ENCODE measurements at places on chromosomes 7 and 10. TPM values are rescaled to one million over a fixed set of nuclear protein-coding genes. Genes with fewer than 3 reads are reported as not detected.

- peak; percentile 40 for DNase-seq
Observed at GRCh38 chr10:68598978-68599770, 39.0 kb downstream of the TET1 start.

GRCh38 chr10:77763453-77764430 is 126.1 kb upstream of the KCNMA1 start:
- DNase-seq: no peak

GRCh38 chr10:14601872-14602725 is 172.6 kb downstream of the FAM107B start:
- DNase-seq: no peak

- no peak for DNase-seq
Observed at GRCh38 chr10:83965473-83965872, 173.8 kb upstream of the GHITM start.

DNA sequence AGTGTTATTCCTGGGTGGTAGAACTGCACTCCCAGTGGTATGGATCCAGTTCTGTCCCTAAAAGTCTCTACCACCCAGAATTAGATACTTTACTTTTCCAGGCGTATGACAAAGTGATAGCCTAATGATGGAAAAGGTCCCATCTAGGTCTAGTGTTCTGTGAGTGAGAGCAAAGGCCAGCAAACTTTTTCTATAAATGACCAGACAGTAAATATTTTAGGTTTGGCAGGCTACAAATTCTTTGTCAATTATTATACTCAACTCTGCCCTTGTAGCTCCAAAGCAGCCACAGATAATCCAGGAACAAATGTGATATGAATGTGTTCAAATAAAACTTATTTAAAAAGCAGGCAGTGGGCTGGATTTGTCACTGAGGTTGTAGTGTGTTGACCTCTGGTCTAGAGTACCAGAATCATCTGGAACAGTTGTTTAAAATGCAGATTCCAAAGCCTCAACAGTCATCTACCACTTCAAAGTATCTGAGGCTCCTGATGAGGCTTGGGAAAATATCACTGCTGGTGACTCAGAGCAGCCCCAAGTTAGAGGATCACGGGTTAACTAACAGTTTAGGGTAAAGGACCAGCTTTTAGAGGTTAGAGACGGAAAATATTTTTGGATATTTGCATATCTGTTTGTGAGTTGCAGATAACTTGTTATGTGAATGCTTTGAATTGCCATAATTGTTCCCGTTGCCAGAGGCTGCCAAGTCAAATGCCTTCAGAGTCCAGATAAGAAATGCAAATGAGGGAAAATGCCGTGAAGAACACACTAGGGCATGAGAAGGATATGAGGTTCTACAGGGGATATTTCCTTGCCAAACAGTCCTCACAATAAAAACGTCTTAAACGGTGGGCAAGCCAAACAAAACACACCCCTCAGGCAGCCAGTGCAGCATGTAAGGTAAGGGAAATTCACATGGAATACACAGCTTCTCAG is 19.4 kb downstream of the NRAP start:
- DNase-seq: peak; percentile 44

GRCh38 chr7:148921189-148921588 is 37.1 kb upstream of the EZH2 start:
- DNase-seq: no peak

GRCh38 chr7:13745530-13745929 is 243.9 kb downstream of the ETV1 start:
- no peak for DNase-seq

DNA sequence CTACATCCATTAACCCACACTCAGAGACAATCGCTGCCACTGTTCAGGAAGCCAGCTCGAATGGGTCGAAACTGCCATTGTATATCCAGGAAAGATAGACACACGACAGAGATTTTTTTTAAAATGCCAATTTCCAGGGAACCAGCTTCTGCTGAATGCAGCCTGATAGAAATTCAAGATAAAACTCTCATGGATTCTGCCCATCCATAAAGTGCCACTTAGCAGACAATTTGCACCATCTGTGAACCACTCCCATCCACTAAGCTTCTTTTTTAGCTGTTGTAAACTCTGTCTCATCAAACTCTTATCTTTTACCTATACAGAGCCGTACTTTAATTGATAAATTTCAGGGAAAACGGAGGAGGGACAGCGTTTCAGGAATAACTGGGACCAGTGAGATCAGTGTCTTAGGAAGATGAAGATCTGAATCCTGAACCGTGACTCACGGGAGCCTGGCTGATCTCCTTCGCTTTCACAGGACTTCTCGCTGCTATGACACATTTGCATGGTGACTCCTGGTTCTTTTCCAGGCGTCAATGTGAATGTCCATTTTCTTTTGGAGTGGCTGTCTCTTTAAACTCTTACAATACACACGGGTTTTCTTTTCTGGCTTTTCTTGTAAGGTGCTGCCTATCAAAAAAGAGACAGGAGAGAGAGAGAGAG is 103.4 kb downstream of the FAM204A start:
- no peak for DNase-seq

DNA sequence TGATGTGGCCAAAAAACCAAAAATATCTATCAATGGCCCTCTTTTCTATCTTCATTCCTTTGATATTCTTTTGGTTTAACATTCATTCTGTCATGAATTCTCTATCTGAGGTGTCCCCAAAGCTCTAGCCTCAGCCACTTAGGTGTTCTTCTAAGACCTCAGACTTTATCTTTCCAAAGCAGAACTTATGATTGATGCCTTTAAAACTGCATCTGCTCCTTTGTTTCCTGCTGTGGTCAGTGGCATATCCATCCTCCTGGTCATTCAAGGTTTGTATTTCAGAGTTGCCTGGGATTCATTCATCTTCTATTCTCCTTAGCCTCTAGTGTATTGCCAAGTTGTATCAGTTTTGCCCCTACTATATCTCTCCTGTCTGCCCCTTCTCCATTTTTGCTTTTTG is 30.6 kb downstream of the FHIP2A start:
- DNase-seq: no peak

- no peak for DNase-seq
Observed at GRCh38 chr7:22793593-22794462, 28.8 kb downstream of the TOMM7 start.

DNA sequence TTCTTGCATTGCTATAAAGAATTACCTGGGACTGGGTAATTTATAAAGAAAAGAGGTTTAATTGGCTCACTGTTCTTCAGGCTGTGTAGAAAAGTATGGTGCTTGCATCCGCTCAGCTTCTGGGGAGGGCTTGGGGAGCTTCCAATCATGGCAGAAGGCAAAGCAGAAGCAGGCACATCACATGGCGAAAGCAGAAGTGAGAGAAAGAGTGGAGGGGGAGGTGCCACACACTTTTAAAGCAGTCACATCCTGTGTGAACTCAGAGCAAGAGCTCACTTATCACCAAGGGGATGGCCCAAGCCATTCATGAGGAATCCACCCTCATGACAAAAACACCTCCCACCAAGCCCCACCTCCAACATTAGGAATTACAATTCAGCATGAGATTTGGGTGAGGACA is 303.5 kb downstream of the OTUD1 start:
- DNase-seq: no peak

- DNase-seq: no peak
Observed at GRCh38 chr7:111085356-111085755, 5.6 kb upstream of the LRRN3 start.

DNA sequence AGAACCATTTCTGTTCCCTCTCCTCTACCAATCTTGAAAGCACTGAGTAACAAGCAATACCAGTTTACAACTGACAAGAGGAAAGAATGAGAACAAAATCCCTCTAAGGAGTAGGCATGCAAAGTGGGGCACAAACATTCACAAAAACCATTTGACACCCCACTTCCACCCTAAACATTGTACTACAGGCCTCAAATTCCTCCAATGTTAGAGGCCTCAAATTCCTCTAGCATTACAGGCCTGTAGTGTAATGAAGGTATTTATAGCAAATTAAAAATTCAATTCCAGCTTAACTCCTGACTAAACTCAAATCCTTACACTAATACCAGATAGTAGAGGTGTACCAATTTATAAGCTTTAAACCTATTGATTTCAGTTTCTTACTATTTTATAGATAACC is 85.4 kb downstream of the SIRT1 start:
- DNase-seq: no peak

DNA sequence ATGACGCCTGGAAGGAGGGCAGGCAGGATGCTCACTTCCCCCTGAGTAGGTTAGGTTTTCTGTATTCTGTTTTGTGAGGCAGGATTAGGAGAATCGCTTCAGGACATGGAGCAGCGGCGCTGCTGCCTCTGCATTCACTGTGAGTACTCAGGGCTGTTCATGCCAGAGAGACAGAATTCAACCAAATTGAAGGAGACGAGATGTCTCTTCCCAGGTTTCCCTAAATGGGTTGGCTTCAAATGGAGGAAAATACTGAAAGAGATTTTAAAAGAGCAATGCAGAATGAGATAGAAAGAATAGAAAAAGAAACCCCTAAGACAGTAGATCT is 21.9 kb upstream of the CNPY1 start:
- no peak for DNase-seq

DNA sequence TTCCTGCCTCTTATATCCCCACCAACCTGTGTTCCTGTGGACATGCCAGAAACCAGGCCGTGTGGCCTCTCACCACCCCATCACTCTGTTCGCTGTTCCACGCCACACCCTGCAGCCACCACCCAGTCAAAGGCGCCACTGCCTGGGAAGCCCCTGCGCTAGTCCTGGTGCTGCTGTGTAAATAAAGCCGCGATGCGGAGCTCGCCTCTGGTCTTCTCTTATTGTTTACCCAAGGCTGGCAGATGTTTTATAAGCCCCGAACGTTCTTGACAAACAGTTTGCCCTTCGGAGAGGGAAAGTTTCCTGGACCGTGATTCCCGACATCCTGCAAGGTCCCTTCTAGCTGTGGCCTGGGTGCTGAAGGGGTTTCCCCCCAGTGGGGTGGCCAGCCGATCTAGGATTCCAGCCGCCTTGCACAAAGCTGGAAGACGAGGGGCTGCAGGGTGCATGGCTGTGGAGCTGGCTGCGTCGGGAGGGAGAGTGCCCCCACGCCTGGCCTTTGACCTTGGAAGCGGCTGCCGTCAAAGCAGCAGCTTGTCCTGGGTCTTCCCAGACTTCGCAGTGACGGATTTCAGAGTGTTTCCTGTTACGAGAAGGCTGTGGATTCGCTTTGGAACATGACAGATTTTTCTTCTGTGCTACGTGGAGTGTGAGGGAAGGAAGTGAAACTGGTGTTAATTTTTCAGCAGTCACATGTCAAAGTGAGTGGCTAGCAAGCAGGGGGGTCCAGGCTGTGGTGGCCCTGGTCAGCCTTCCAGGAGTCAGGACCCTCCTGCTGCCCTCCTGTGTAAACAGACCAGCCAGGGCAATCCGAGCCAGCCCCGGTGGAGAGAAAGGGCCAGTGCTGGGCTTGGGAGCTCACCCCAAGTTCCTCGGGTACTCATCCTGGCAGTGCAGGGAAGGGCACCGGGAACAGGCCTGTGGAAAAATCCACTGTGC is 61.6 kb downstream of the LHPP start:
- DNase-seq: peak; percentile 69

- no peak for DNase-seq
Observed at GRCh38 chr7:80740778-80741545, 102.5 kb downstream of the CD36 start.

GRCh38 chr10:93991596-93992284 is 2.0 kb upstream of the PLCE1 start:
- peak; percentile 45 for DNase-seq

- DNase-seq: no peak
Observed at GRCh38 chr7:129559564-129559963, 52.0 kb upstream of the NRF1 start.

Gene LRRC18
- not detected for total RNA-seq

Gene SLC39A12
- total RNA-seq: 0.08 TPM

Gene PRDX3
- total RNA-seq: 102 TPM

Gene ADAM8
- 2.3 TPM for total RNA-seq

Gene GRID1
- total RNA-seq: 1.0 TPM

Gene GPER1
- 7.2 TPM for total RNA-seq

Gene SKIDA1
- total RNA-seq: 0.95 TPM
